ENCODE measurements at places on chromosomes 5 and 9. TPM values are rescaled to one million over a fixed set of nuclear protein-coding genes. Genes with fewer than 3 reads are reported as not detected.

The NAIF1 gene
- 4.7 TPM for total RNA-seq

DNA sequence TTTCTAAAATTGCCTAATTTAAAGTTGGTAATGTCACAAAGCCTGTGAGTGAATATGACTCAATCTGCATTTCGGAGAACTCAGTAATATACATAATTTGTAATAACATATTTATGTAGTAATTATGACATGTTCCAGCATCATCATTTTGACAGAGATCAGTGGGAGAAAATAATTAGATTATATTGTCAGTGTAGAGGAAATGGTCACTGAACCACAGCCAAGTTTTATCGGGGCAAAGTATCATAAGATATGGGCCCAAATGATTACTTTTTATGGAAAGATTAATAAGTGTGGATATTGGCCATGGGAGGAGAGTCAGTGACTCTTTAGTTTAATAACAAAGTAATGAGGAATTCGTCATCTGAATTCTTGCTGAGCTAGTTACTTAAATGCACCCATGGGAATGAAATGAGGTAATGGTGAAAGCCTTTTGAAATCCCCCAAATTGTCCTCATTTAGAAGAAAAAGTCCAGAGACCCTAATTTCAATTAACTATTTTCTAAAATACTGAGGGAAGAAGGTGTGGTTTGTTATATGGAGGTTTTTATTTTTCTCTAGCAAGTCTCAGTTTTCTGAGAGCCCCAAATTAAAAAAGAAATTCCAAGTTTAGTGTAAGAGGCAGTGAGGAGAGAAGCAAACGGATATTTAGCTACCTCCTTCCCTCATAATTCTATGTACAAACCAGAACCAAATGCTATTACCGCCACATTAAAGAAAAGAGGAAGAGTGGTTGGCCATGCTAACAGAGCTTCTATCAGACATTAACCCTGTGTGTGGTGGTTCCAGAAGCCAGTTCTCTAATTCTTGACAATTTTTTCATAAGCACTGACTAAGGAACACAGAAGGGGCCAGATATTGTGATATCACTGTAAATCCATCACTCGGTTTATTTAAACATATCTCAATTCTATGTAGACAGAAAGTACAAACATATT, 37.7 kb upstream of the MRPS30 start:
- no peak for DNase-seq

DNA sequence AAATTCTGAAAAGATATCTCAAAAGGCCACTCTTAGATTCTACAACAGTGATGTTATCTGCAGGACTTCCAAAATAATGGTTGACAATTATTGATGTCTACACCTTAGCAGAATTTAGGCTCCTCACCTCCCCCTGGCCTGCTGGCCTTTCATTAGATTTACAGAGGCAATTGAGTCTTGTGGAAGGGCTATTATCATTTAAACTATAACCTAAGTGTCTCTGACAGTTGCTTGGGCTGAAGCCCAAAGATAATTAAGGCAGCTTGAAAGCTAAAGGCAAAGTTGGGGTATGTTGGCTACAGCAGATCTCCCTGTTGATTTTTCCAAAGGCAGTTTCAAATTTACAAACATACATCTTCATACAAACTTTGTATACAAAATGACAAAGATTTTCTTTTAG, 912.3 kb downstream of the TAF11L14 start:
- DNase-seq: no peak

- DNase-seq: no peak
Measured at GRCh38 chr5:179732918-179733771, 523 bp downstream of the MAML1 start.

DNA sequence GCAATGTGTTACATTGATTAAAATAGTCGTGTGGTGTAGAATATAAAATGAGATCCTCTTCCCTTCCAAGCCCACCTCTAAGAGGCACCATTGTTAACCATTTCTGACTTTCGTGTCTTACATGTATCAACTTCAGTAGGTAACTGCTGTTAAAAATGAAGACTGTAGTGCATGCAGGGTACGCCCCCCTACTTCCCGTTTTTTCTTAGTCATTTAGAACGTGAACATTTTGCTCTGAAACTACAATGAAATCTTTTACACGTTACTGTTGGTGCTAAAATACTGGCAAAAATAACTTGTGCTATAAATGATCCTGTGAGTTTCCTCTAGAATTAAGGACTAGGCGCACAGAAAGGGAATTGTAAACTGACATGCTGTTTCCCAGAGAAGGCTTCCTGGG, 41.5 kb downstream of the WNK2 start:
- no peak for DNase-seq

GRCh38 chr5:1806974-1807373, 5.8 kb downstream of the NDUFS6 start:
- DNase-seq: no peak

- DNase-seq: no peak
Measured at GRCh38 chr5:27041372-27041771, 3.0 kb upstream of the CDH9 start.
